ENCODE measurements at places on chromosomes 11 and 22.

GRCh38 chr11:895331-896110 lies 15.1 kb downstream of the CHID1 start:
- DNase-seq, result no peak

GRCh38 chr11:61056571-61056970 lies 45.7 kb upstream of the CD5 start:
- peak; percentile 53 for DNase-seq

DNA sequence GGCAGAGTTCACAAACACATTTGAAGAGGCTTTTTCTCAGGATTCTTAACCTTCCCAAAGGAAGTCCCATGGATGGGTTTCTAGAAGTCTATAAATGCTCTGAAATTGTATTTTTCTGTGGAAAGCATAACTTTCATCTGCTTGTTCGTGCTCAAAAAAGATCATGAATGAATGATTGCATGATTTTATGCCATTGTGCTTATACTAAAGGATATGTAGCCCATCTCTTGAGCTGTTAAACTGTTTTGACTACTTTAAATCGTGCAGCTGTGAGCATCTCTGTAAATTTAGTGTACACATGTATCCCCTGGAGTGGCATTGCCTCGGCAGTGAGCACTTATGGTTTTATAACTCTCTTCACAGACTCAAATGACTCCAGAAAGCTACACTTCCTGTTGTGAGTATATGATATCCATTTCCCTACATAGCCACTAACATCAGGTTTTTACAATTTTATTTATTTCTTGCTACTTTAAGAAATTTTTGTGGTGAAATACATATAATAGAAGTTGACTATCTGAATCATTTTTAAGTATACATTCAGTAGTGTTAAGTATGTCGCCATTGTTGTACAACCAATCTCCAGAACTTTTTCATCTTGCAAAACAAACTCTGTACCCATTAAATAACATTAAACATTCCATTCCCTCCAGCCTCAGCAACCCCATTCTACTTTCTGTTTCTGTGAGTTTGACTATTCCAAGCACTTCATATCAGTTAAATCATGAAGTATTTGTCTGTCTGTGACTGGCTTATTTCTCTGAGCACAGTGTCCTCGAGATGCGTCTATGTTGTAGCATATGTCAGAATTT lies 8.0 kb downstream of the NEAT1 start:
- DNase-seq, result peak; percentile 54

DNA sequence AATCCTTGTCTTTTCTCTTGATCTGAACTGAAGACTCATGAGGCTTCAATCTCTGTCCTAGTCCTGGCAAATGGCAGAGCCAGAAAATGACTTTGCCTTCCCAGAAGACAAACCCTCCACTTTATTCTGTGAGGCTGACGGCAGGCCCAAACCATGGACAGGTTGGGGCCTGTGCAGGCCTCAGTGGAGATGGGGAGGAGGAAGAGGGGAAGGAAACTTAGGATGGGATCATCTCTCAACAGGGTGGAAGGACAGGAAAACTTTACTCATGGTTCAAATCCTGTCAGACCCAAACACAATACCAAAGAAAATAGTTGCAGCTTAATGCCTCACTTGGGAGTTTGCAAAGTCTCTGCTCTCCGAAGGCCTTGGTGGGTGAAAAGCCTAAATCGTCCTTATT lies 9.8 kb downstream of the RPL27A start:
- DNase-seq, result no peak

- no peak for DNase-seq
Measured at GRCh38 chr11:61071913-61072312, 30.4 kb upstream of the CD5 start.

- DNase-seq, result no peak
Measured at GRCh38 chr22:16563555-16564520, 28.8 kb downstream of the CCT8L2 start.

DNA sequence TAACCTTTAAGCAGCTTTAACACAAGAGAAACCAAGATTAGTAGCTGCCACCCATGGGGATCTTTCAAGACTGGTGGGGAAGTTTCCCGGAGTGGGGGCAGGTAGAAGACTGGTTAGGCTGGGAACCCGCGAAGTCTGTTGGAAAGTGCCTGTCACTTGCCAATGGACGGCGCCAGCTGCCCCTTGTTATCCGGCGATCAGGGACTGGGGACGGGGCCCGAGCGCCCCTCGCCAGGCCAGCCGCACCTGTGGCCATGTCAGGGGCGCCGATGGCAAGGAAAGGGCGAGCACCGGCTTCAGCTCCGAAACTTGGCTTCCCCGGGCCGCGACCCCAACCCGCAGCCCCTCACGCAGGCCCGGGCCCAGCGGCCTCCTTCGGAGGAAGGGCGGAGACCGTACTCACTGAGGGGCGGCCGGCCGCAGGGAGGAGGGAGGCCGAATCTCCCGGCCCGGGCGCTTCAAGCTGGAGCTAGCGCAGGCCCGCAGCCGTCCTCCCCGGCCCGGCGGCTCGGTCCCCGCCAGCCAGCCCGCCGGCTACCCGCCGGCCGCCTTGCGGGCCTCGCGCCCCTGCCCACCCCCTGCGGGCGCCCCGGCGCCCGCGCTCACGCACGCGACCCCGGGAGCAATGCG lies 539 bp downstream of the EIF4ENIF1 start:
- peak; percentile 72 for DNase-seq

GRCh38 chr11:15976433-15977045 lies 379.8 kb downstream of the SOX6 start:
- no peak for DNase-seq

GRCh38 chr11:69443968-69444364 lies 37.5 kb upstream of the LINC01488 start:
- DNase-seq, result no peak

- no peak for DNase-seq
Measured at GRCh38 chr22:27283714-27284113, 517.8 kb downstream of the MN1 start.

DNA sequence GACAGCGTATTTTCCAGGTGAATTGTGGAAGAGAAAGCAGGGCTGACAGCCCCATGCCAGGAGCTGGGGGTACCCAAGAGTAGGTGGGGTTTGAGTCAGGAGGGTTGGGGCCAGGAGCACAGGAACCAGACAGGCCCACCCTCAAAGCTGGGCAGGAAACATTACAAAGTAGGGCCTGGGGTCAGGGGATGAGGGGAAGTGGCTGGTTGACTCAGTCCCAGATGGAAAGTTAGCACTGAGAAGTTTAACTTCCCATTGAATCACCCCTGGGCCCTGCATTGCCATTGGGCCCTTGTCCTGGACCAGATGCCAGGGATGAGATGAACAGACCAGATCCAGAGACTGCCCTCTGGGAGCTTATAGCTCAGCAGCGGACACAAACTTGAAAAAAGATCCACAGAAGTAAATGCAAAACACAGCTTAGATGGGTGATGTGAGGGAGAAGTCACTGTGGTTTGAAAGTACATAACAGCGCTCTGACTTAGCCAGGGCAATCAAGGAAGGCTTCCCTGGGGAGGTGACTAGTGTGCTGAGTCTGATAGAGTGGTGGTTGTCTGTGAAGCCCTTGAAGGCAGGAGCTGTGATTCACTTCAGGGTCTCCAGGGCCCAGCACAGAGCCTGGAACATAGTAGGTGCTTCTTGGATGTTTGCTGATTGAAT lies 2.2 kb downstream of the MAFF start:
- DNase-seq, result no peak

All from activated CD8-positive, alpha-beta memory T cell treated with anti-CD3 and anti-CD28 coated beads for 24 hours (primary cell).